LNCaP clone FGC (cell line): ENCODE measurements at places on chromosomes 1 and 21.

DNA sequence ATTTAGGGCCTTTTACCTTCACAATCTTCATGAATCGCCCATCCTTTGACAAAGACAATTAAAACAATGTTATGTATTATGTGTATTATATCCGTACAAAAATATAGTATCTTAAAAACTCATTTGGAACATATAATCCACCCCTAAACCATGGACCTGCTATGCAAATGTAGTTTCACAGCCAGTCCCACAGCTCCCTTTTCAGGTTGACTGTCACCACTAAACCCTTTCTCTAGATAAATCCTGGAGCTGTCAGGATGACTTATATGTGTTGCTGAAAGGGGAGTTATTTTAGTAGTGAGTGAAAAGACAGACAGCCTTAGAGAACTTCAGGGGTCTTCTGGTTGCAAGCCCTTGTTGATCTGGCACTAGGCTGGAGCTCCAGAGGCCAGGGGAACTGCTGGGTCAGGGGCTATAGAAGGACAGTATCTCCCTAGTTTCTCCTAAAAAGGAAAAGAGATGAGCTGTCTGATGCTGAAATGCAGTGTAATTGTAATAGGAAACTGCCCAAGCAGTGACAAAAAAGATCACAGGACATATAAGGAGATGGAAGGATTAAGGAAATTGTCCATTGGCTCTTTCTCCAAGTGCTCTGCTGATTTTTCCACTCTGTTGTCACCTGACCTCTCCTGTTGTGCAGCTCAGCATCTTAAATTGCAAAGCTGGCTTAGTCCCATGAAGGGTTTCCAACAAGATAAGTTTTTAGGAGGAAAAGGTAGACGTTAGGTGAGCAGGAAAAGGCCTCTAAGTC lies 127.7 kb downstream of the S1PR1 start:
- no peak for DNase-seq

DNA sequence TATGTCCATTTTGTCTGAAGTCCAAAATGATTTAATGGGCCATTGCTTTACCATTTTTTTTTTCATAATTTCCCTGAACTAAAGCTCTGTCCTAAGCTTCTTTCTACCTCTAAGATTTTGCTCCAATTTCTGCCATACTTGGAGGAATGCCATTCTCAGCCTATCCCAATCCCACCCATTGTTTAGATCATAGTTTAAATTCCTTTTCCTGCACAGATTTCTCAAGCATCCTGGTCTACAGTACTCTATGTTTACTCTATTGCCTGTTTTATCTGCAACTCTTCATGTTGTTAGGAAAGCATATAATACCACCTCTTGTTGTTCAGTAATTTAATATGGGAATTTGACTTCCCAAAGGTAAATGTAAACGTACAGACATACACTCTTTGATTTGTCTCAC lies 30.8 kb downstream of the ADAMTS1 start:
- no peak for DNase-seq

DNA sequence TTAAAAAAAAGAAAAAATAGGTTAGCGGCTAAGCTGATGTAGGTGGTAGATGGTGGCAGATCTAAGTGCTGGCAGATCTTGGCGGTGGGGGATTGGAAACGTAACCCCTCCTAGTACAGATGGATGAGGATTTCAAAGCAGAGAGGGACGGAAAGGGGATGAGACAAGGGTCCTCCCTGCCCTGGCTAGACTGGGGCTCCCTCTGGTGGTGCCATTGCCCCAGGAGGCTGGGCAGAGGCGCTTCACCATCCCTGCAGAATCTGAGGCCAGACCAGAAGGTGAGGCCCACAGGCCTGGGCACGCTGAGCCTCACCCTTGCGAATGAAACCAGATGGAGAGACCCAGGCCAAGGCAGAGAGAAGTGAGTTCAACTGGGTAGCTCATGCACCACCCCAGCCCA lies 7.0 kb upstream of the PLEKHA6 start:
- DNase-seq, result no peak

- DNase-seq, result no peak
Measured at GRCh38 chr21:25512095-25513081, 94.9 kb downstream of the MRPL39 start.

GRCh38 chr1:234820597-234820996 lies 210.6 kb upstream of the IRF2BP2 start:
- no peak for DNase-seq

DNA sequence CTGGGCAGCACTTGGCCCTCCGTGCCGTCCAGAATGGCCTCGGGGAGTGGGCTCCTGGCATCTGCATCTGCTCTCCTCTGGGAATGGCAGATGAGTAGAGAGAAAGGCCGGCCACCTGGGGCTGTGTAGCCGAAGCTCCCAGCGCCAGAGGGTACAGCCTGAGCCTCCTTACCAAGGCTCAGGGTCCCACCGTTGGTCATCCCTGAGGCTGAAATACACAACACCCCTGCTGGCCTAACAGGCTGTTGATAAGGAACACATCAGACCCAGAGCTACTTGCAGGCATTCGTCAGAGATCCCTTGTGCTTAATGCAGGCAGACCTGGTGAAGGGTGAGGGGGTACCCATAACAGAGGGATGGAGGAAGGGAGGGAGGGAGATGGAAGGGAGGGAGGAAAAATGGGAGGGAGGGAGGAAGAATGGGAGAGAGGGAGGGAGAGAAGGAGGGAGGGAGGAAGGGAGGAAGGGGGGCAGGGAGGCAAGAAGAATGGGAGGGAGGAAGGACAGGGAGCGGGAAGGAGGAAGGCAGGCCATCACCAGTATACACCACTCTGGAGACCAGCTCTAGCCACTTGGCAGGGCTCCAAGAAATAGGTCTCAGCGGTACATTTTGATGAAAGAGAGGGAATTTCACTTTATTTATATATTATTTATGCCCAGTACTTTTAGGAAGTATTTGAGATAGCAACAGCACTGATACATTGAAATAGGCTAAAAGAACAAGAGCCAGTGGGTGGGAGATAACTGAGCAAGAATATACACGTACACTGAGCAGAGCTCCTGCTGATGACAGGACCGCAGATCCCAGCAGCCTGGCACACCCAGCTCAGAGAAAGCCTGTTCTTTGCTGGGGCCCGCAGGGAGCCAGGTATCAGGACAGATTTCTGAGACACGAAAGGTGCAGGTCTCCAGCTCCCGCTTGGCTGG lies 315.0 kb upstream of the VAMP3 start:
- no peak for DNase-seq

- DNase-seq, result no peak
Measured at GRCh38 chr1:245155272-245156040, 671 bp downstream of the KIF26B start.

DNA sequence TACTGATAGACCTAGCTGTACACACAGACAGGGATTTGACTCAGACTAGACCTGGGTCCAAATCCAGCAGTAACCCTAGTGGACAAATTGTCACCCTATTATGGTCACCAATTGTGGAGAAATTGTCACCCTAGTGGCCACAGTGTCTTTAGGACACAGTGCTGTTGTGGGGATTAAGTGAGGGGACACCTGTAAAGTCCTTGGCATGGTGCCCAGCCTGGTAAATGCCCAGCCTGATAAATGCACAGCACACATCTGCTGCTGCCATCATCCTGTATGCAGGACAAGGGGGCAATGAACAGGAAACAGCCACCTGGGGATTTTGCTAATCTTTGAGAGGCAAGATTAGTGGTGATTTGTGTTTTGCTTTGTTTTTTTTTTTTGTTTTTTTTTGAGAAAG lies 2.3 kb downstream of the TMEM61 start:
- DNase-seq, result no peak
